ENCODE measurements at places on chromosomes 12 and 14.
A peak's percentile ranks its signal among the peaks of the same experiment; 100 is the strongest.

DNA sequence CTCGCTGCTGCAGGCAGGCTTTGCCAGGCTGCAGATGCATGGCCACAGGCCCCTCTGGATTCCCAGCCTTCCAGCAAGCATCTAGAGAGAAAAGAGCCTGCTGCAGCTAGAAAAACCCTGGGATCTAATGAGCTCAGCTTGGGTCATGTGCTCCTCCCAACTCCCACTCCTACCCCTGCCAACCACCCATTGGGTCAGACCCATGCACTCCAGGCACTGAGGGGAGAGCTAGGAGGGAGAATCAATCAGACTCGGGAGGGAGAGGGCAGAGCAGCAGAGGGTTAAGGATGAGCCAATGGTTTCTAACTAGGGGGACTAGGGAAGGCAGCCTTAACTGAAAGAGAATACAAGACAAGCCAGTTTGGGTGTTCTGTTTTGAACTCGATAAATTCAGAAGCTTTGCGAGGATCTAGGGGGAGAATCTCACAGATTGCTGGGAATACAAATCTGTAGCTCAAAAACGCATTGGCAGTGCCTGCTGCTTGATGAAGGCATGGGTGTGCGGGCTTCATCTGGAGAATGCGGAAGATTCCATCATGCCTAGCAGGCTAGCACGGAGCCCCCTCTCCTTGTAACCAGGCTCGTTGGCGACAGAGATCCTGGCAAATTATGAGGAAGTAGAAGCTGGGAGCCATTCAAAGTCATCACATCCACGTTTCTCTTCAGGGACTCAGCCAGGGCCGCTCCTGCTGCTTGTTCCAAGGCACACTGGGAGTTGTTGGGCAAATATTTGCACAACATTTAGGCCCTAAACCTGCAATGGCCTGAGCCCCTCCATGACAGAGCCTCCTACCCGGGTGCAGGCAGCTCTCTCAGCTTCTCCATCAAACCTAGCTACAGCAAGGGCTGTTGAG, 56.4 kb downstream of the VCPKMT start:
- DNase-seq: peak; percentile 26

- DNase-seq: no peak
These were observed 118.9 kb downstream of the SLC35F4 start for GRCh38 chr14:57747036-57747435.

GRCh38 chr12:30138483-30138882, 354.7 kb upstream of the TMTC1 start:
- DNase-seq: no peak

GRCh38 chr12:12718381-12718759, 1.2 kb downstream of the CDKN1B start:
- DNase-seq: no peak

- peak; percentile 39 for DNase-seq
These were observed 12.1 kb upstream of the KRT83 start for GRCh38 chr12:52333321-52333720.

DNA sequence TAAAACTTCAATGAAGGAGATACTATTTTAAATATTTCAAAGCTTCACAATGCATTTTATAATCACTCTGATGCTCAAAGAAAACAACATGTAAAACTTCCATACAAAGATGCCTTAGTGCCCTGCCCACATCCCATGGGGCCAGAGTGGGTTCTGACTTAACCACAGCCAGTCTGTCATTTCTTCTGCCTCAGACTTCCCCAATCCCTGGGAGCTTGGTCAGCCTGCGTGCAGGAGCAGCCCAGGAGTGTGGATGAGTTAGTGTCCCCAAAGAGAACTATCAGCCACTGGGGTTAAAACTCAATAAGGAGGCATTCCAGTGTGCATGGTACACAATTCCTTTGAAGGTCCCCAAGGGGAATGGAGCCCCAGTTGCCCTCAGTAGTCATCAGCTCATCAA, 100.3 kb downstream of the PTCSC3 start:
- no peak for DNase-seq

- no peak for DNase-seq
These were observed 83.3 kb downstream of the PLEKHG7 start for GRCh38 chr12:92786045-92786444.

DNA sequence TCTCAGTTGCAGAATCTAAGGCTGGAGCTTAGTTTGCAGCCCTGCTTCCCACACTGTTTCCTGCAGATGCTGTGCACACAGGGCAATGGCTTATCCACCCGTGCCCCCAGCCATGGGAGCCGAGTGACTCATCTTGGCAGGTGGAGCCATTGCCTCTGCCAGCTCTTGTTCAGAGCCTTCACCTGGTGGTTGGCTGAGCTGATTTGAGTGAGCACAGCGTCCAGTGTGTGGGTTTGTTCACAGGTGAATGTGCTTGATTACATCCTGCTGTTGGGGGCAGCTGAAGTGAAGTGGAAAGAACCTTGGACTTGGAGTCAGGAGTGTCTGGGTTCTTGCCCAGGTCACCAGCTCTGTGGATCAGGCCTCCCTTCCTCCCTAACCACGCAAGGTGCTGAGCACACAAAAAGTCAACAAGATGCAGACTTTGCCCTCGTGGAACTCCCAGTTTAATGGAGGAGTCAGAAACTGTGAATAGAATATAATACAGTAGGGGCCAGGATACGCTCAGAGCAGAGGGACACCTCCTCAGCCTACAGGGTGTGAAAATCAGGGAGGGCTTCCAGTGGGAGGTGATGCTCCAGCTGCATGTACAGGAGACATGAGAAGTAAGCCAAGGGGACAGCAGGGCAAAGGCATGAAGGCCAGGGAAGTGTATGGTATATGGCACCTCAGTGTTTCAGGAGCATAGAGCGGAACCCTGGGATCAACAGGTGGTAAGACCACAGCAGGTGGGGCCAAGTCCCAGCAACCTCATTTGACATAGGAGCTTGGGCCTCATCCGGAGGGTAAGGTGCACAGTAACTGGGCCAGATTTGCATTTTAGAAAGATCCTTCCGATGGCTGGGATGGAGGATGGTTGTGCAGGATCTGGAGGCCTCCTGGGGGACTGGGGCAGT, 22.8 kb downstream of the JDP2 start:
- DNase-seq: peak; percentile 17

DNA sequence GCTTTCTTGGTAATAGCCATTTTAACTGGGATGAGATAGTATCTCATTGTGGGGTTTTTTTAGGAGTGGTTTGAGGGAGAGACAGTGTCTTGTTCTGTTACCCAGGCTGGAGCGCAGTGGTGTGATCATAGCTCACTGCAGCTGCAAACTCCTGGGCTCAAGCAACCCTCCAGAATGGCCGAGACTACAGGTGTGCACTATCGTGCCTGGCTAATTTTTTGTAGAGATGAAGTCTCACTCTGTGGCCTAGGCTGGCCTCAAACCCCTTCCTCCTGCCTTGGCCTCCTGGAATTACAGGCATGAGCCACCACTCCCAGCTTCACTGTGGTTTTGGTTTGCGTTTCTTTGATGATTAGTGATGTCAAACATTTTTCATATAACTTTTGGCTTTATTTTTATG, 293.6 kb downstream of the ERC1 start:
- DNase-seq: no peak

- DNase-seq: no peak
These were observed 257.6 kb downstream of the C12orf75 start for GRCh38 chr12:105588106-105588505.

- DNase-seq: no peak
These were observed 36.1 kb downstream of the PARP11 start for GRCh38 chr12:3837049-3837448.

- DNase-seq: no peak
These were observed at the start of gene PXN for GRCh38 chr12:120265473-120266179. Gene PXN (minus strand): TSS chr12:120265730. CDS start chr12:120265629, 101 bp downstream.

GRCh38 chr14:91523972-91524371, 13.9 kb upstream of the PPP4R3A start:
- DNase-seq: no peak

DNA sequence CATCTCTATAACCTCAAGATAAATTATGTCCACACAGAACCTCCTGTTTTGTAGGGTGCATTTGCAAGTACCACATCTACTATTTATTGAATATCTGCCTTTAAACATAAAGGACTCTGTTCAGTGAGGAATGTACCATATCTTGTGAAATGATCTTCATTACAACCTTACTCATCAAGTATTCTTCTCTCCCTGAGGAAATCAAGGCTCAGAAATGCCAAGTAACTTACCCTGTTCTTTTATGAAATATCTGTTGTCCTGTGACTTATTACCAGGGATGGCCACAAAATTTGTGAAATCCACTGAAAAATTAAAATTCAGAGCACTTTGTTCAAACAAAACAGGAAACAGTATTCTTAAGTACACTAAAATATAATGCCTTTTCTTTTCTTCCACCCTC, 366.7 kb downstream of the GALC start:
- DNase-seq: no peak

- DNase-seq: no peak
These were observed 46.7 kb downstream of the WBP11 start for GRCh38 chr12:14756334-14757143.

- DNase-seq: no peak
These were observed 7.9 kb upstream of the OAS3 start for GRCh38 chr12:112930350-112930749.

Measured in DMS153 (cell line).